ENCODE measurements at places on chromosomes 5 and 9.

DNA sequence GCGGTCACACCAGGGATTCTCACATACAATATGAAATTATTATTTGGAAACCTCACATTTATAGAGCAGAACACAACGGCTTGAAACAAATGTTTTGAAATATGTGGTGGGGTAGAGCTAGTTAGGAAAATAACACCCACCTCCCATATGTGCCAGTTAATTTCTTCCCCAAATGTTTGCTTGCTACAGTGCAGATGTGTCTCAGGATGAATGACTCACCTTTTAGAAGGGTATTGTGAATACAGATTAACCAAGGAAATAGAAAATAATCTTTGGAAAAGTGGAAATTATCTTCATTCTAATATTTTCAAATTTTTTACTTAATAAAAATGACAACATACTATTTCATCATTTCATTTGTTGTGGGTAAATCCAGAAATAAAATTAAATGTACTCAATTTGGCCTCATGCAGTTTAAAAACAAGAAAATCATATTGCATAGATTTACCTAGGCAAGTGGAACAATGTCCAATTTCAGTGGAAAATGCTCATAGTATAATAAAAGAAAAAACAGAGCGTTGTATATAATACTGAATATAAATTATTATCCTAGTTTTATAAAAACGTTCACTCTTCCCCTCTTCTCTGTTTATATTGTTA, 39.3 kb upstream of the RICTOR start:
- DNase-seq, result no peak

- no peak for DNase-seq
Measured at GRCh38 chr5:126695091-126695490, 81.8 kb upstream of the LMNB1 start.

DNA sequence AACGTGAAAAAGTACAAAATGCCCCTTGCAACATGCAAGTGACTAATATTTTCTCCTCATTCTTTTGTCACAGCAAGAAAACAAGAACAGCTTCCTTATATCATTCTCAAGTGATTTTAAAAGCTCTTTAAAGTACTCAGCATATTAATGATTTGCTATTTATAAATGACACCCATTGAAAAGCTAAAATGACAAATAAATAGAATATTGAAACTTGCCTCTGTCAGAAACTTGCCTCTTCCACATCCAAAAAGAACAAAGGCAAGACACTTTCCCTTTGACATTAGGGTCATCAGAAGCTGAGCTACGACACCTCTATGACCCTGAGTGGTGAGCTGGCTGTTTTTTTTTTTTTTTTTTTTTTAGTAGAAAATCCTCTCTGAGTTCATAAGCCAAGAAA, 339.6 kb upstream of the ITGA1 start:
- no peak for DNase-seq

DNA sequence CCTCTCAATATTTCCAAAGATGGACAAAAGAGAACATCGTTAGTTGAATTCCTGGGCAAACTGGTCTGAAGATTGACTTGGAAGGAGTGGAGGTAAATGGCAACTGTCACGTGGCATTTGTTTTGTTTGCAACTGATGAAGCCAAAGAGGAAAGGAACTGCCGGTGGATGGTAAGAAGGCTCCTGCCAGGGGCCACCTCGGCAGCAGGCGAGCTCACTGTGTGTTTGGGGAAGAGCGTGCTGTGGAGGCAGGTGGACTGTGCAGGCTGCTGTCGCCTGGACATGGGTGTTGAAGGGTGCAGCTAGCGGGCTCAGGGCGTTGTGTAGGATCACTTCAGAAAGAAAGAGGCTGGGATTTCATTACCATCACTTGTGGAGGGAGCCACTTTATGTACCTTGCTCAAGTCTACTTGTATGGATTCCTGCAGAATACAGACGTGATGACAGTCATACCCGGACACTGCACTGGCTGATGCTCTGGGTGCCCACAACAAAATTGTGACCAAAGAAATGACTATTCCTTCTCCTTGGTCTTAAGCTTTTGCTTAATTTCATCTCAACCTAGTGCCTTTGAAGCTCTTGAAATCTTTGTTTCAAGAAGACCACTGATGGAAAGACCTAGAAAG, 72.7 kb downstream of the MAP1B start:
- DNase-seq, result no peak

DNA sequence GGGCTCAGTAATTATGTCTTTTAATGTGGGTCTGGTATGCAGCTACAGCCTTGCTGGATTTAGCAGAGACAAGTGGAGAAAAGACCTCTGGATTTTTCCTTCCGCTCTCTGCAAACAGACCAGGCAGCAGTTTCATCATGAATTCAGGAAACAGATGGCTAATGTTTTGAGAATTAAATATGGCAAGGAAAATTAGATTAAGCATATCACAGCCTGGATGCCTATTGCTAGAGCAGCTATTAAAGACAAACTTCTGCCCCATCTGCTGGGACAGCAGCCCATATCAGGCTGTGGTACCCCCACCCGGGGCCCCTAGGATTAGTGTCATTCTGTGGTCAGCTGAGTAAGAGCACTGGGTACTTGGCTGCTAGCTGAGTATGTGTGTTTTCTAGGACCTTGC, 6.2 kb downstream of the SKP2 start:
- no peak for DNase-seq

All from activated naive CD4-positive, alpha-beta T cell treated with anti-CD3 and anti-CD28 coated beads, Interleukin-2, amount 50 U/mL, for 16 hours (primary cell).